ENCODE measurements at places on chromosomes 12 and 14.

- peak; percentile 72 for DNase-seq
These were observed 86.5 kb downstream of the PPM1H start for GRCh38 chr12:62848418-62848817.

DNA sequence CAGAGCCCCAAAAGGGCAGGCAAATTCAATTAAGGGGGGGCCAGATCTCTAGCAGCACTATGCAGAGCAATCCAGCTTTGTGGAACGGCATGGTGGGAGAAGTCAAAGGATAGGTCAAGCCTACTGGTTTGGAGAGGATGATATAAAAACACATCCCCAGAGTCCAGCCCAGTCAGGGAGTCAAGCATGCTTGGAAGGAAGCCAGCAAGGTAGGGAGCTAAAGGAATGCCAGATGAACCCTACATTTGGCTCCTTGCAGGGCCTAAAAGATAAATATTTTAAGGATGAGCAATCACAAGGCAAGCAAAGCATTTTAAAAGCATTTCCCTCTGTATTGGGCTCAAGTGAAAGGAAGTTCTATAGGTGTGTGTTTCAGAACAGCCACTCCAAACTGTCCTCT is 21.4 kb downstream of the KCTD10 start:
- DNase-seq: no peak

- no peak for DNase-seq
These were observed 703.9 kb upstream of the ATXN7L3B start for GRCh38 chr12:73833746-73834145.

DNA sequence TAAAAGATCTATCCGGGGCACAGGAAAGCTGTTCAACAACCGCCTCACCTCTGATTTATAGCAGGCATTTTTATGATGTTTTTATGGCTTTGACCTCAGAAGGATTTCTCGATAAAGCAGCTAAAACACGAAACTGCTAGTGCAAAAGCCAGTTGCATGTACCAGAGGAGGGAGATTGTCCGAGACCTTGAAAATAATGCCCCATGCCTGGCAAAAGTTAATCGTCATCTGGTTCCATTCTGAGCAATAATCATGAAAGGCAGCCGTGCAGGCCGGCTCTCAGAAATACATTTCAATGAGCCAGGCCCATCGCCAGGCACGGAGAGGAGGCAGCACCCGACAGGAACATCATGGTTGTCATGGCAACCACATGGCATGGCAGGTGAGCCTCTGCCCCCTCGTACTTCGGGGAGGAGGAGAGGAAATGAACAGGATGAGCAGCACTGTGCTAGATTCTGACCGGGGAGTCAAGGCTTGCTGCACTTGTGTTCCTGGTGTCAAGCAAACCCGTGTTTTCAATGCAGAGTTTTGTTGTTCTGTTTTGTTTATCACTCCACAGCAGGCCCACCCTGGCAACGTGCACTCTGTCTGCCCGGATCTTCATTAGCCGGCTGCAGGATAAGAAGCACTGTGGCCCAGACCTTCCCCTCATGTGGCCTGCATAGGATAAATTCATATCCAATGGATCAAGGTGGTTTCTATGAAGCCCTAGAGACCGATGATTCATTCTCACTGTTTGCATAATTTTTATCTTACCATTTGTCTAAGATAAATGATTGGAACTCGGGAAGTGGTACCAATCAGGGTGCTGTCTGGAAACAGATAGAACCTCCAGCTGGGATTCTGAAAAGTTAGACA is 160.2 kb downstream of the RIMBP2 start:
- DNase-seq: no peak

DNA sequence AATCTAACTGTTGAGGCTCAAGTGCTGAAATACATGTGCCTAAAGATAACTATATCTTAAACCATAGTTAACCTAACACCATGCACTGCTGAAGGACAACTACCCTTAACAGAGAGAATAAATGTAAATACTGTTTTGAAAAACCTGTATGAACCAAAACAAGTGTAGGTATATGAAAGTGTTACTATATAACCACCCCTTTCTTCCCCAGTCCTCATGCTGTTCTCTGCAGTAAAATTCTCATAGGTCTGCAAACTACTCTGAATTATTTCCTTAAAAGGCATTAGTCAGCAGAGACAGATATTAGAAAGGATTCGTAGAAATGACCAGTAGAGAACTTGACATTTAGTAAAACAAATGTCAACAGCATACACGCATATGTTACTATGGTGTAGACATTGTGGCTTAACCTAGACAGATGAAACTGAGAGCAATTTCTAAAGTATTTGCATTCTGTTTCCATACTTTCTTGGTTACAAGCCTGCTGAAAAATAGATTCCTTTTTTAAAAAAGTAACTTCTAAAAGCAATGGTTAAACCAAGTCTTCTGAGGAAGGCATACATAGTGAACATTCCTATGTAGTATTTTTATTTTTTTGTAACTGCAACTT is 13.9 kb downstream of the CSRP2 start:
- no peak for DNase-seq

GRCh38 chr14:101062065-101062450 is 158.5 kb upstream of the RTL1 start:
- no peak for DNase-seq

DNA sequence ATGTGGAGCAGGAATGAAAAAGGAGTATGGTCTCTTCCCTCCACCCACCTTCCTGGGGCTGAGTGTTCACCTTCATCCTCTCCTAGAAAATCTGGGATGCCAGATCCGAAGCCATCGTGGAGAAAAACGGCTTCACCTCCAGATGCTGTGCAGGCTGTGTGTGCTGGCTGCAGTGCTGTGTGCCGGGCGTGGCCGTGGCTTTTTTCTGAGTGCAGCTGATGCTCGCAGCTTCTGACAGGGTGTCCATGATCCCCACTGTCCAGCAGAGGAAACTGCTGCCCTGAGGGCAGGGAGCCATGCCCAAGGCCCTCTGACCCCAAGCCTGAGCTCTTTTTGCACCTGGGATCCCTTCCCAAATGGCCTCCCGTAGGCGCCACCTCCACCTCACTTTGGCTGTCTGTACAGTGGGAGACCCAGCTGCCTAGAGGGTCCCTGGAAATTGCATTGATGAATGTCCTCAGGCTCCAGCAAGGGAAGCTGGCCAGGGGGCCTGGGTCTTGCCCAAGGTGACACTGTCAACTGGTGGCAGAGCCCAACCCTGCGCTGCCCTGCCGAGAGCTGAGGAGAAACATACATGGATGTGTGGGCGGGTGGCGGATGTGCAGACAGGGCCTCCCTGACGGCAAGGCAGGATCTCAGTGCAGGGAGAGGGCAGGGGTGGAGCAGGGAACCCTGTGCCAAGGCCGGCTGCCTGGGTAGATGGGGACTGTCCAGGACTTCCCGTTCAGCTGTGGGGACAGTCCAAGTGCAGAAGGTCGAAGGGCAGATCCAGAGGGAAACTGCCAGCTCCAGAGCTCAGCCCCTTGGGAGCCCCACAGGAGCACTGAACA is 53.3 kb downstream of the BEGAIN start:
- DNase-seq: no peak

- DNase-seq: no peak
These were observed 246.4 kb downstream of the EGLN3 start for GRCh38 chr14:33704481-33704880.

DNA sequence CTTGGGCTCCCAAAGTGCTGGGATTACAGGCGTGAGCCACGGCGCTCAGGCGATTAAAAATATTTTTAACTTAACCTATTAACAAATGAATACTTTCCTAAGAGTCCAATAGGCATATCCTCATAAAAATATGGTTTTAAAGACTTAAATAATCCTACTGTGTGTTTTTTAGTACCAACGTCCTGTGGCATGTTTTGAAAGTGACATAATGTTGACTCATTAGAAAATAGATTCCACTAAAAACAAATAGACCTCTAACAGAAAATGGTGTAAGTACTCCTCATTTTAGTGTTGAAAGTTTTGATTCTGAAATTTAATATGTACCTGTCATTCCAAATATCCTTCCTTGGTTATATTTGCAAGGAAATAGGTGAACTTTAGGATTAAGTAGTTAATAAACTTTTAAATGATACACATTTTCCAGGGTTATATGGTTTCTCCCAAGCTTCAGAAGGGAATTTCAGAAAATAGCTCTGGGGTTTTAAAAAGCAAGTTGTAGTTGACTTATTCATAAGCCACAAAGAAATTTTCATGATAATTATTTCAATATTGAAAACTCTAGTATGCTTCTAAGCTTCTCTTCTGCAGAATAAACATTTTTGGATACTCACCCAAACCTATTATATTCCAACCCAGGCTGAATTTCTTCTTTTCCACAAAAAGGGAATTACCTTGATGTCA is 12.1 kb upstream of the LUM start:
- no peak for DNase-seq

DNA sequence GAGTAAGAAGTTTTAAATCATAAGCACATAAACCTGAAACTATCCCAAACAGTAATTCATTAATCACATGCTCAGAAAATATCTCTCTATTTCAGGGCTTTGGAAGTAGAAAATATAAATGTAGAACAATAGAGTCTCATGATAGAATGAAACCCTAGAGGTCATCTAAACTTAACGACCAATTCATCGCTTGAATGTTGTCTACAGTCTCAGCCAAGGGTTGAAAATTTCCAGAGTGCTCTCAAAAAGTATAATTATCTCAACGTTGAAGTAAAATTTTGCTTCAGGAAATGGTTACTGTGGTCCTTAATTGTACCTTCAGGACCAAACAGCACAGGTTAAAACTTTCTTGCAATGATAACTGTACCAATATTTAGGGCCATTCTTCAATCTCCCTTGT is 1053.6 kb upstream of the SEL1L start:
- no peak for DNase-seq

GRCh38 chr14:97416550-97416949 is 619.4 kb downstream of the VRK1 start:
- no peak for DNase-seq

- DNase-seq: no peak
These were observed 49.1 kb upstream of the ZDHHC17 start for GRCh38 chr12:76714861-76715260.

DNA sequence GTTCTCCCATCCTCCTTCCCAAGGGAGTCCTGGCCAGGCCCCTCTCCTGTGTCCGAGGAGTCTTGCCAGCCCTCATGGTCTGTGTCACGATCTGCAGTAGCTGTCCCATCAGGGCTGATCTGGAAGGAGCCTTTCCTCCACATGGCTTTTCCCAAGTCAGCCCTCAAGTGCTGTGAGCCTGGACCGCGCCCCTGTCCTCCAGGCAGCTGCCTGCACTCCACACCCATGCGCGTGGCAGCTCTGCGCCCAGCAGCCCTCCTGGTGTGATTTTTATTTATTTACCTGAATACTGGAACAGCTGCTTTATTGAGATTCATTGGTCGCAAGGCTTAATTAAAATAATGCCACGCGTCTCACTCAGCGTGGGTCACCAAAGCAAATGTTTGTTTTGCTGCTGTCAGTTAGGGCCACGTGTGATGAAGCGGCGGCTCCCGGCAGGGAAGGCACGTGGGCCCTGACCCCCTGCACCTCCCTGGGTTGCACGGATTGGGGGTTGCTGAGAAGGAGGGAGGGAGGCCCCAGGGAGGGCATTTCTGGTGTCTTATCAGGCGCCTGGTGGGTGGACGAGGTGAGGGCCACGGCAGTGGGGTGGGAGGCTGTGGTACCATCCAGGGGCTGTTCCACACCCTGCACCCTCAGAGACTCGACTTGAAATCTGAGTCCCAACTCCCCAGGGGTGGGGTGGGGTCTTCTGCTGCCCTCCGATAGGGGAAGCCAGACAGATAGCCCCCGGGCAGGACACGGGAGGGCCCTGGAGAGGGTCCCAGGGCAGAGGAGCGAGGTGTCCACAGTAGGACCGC is 206.3 kb upstream of the C14orf180 start:
- no peak for DNase-seq

GRCh38 chr12:77923882-77924281 is 93.2 kb downstream of the NAV3 start:
- no peak for DNase-seq

DNA sequence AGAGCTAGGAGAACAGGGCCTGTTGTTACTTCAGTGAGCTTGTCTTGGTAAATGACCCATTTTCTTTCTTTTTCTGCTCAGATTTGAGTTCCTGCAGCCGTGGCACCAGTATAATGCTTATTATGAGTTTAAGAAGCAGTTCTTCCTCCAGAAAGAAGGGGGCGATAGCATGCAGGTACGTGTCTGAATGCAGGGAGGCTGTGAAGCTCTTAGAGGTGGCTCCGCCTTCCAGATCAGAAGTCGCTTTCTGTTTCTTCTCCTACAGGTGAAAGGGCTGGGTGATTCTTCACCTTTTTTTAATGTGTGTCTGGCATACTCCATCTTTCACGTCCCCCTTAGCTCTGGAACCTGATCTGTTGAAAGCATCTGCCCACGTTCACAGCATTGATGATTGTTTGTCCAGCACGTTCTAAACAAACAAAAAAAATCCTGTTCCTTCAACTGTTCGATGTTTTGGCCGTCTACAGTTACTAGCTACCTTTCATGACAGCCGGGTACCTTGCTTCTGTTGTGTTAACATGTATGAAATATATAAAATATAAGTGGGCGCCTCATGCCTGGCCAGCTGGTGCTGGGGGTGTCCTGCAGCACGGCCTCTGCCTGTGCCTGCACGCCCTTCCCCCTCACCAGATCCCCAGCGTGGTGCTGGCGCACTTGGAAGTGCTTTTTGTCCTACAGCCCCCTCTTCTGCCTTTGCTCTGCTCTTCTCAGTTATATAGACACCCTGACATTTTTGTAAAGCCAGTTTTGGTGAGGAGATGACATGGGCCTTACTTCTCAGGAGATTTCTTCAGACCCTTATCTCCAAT is 44.6 kb downstream of the SFSWAP start:
- no peak for DNase-seq

GRCh38 chr14:32434880-32435279 is 105.8 kb downstream of the AKAP6 start:
- no peak for DNase-seq

GRCh38 chr14:99188731-99189191 is 83.2 kb downstream of the BCL11B start:
- DNase-seq: no peak

DNA sequence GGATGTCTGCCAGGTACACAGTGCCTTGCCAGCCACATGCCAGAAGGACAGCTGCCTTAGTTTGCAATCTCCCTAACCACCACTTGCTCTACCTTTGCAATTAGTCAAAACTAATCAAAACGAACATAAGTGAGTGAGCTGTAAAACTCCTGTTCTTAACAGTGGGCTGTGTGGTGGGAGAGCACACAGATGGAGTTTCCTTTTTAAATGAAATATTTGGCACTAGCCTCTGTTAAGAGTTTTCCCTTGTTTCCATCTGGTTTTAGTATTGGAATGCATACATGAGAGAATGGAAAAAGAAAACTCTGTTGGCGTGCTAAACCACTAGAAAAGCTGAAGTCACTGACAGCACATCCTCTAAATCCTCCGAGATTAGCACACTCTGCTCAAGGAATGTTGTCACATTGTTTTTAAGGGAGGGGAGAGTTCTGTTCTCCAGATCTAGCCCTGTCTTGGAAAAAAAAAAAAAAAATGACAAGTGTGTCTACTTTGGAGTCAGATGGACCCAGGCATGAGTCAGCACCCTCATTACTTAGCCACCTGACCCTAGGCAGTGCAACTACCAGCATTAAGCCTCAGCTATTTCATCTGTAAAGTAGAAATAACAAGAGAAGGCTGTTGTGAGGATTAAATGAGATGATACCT is 83.9 kb downstream of the STXBP6 start:
- DNase-seq: peak; percentile 29

DNA sequence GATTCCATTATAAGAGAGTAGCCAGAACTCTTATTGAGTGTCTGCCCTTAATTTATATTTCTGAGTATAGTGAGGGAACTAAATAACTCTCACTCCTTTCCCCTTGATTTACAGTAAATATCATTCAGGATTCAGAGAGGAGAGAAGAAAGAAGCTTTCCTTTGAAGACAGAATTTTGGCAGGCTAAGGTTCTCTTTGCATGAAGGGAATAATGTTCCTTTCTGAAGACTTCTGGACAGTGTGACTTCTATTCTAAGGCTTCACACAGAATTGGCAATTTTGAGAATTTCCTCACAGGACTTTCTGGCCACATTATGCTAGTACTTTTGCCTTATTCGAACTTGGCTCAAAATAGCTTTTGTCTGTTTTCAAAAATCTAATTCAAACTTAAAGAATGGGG is 352.2 kb upstream of the FBXO33 start:
- no peak for DNase-seq
